SHP77 treated with DMSO at 0.1 percent for 48 hours (cell line): ENCODE measurements at places on chromosomes 1 and 21.

GRCh38 chr1:248404024-248404423, 1.2 kb downstream of the OR2T1 start:
- DNase-seq: no peak

GRCh38 chr1:115969509-115969908, 6.8 kb upstream of the SLC22A15 start:
- DNase-seq: no peak

DNA sequence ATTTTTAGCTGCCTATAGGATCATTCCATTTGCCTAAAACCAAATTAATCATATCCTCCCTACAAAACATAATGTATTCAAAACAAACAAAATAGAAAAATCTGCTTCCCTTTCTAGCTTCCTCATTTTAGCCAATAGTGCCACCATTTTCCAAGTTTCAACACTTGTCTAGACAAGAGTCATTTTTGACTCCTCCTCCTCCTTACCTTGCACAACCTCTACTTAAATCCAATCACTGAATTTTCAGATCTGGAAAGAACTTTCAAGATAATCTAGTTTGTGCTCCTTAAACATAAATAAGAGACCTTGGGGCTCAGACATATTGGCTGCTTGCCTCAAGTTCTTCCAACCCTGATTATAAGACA, 7.4 kb downstream of the STX6 start:
- DNase-seq: no peak

DNA sequence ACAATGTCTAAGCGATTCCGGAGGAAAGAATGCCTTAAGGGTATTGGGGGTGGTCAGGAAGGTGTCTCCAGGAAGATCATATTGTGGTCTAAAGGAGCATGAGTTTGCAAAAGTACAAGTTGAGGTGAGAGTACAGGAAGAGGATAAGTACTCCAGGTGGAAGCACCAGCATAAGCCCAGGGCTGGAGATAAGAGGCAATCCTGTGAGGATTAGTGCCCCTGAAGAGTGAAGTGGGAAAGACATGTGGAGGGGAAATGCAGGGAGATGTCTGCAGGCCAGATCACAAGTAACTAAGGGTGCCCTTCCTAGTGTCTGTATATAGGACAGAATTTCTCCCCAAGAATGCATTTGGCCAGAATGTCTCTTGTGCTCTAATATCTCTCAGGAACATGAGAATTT, 188.3 kb upstream of the DPT start:
- no peak for DNase-seq

DNA sequence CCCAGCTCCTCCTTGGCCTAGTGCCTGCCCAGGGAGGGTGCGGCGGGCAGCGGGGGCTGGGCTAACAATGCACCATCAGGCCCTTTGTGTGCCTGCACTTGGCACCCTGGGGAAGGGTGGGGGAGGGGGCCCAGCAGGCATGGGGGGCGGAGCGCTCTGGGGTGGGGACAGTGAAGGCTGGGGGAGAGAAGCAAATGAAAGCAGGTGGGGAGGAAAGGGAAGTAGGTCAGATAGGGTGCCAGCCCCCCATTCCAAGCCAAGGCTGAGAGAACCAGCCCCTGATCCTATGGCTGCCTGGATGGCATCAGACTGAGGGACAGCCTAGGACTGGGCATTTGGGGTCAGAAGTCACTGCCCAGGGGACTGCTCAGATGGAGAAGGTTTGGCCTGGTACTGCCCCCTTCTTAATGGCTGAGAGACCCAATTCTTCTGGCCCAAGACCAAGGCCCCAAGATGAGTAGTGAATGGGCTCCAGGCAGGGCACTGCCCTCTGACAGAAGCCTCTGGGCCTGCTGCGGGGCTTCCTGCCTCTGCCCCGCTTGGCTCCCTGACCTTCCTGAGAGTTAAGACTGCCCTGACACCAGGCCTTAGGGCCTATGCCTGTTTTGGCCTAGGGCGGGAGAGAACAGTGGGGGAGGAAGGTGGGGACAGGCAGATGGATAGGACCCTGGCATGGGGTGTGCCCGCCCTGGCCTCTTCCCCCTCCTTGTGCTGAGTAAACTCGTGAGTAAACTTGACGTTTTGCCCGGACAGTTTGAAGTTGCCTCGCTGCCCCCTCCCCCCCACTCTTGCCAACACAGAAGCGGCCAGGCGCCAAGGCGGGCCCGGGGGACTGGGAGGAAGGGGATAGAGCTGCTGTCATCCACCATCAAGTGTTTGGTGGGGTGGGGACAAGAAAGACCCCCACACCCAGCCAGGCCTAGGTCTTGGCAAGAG, 2.7 kb downstream of the ZBTB7B start:
- no peak for DNase-seq

GRCh38 chr21:40331804-40332203, 464.6 kb downstream of the PCP4 start:
- DNase-seq: no peak

DNA sequence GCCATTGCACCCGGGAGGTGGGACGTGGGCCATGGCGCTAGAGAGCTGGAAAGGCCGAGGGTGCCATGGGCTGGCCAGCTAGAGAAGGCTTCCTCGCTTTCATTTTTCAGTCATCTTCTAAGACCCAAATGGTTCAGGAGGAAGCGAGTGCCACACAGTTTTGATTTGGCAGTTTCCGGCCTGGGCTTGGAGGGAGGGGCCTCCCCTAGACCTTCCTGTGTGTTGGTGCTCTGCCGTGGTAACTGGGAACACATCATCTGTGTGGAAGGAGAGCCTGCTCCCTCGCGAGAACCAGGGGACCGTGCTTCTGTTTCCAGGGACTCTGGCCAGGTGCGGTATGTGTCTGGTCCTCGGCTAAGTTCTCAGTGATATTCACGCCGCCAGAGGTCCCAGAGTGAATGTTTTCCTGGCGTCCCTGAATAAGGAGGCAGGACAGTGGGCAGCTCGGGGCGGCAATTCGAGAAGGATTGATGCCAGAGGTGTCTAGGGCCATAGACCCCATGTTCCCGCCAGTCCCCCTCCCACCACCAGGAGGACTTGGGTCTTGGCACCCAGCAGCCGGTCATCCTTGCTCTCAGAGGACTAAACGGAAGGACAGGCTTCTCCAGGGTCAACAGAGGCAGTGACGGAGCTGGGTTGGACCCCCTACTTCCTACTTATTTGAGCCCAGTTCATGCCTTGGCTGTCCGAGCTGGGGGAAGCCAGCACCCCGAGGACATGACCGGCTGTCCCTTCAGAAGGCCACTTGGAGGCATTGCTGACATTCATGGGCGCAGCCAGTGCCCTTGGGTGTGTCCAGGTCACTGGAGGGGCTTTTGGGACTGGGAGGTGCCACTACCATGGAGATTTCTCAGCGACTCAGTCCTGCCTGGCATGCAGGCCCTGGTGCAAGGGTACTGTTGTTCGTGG, 2.7 kb upstream of the NPHP4 start:
- no peak for DNase-seq
